ENCODE measurements at places on chromosomes 5 and 9.

DNA sequence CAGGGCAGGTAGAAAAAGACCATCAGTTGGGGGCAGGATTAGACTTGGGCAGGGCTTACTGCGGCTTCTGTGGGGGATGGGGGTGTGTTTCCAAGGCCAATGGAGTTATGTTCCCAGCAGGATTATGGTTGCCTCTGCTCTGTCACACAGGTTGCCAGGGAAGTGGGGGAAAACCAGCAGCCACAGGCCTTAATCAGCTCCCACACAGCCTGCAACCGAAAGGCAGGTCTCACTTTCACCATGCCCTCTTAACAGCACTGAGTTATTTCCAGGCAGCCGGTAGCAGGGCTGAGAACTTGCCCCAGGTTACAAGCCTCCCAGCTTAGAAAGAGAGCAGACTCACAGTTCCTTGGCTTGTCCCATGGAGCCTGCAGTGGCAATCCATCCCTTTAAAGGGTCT lies 205.5 kb downstream of the FGF10 start:
- DNase-seq, result no peak

DNA sequence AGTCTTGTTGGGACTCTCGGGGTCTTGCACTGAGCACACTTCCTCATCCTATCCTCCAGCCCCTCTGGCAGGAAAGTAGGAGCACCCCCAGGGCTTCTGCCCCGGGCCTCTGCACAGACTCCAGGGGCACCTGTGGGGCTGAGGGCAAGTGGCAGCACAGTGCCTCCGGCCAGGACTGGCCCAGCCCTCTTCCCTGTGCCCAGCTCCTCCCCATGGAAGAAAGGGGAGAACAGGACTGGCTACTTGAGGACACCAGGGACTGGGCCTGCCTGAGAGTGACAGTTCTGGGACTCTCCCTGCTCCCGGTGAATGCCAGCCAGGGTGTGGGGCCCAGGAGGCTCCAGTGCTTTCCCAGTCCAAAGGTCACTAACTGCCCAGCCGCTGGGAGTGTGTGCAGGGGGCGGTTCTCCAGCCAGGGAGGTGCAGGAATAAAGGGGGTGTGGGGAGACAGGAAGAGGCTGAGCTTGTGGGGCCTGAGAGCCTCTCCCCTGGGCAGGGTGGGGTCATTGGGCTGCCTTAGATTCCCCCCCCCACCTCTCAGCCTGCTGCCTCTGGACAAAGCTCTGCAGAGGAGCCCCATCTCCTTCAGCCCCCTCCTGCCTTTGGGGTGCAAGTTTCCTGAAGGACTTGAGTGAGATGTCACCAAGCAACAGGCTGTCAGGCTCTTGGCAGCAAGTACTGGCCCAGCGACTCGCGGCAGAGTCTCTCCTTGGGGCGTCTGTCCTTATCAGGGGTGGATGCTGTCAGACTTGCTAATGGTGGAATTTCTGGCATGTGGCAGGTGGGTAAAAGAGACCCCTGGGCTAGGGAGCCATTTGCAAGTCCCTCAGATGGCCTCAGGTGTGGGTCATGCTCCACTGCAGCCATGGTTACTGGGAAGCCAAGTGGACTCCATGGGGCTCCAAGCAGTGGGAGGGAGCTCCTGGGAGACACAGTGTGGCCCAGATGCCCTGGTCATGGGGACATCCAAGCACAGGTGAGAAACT lies 19.1 kb upstream of the JADE2 start:
- DNase-seq, result no peak

DNA sequence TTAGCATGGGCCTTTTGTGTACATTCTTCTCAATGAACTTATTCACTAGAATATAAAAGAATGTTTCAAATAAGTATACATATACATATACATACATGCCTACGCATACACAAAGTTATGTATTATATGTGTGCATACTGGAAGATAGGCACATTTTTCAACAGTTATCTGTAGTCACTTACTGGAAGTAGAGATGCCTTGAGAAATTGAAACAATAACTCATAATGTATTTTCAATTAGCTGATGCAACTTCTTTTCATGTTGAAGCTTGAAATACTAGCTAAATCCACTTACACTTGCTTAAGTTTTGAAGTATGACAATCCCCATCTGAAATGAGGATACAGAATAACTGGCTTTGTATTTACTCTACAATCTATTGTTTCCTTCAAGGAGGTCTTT lies 469.0 kb upstream of the PTGER4 start:
- DNase-seq, result no peak

DNA sequence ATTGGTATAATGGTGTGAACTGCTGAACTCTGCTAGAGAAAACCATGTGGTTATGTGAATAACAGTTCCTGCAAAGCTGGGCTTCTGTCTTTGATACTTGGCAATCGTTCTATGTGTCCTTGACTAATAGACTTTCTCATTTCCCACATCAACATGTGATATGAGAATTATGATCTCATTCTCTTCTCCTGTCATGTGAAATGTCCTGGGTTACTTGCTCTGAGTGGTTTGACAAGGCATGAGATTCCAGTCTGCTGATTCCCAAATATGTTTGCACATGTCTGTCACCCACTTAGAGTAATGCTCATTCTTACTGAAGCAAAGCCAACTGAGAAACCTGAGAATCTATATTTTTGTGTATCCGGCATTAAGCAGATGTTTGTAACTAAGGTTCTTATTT lies 141.2 kb downstream of the PARP8 start:
- no peak for DNase-seq

DNA sequence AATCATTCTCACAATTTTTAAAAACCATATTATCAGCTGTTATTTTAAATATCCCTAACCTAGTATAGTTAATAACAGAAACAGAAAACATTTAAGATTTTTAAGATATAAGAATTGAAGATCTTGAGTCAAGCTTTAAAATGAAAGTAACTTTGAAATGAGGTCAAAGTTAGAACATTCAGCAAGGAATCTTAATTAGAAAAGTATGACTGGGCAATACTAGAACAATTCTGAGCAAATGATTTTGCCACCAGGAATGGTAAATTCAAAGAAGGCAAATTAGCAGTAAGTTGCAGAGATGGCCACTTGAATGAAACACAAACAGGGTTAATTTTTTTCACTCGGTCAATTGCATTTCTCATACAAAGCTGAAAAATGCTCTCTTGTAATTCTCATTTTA lies 117.9 kb downstream of the NXNL2 start:
- DNase-seq, result no peak

- no peak for DNase-seq
These were observed 1.8 kb upstream of the JAKMIP2 start for GRCh38 chr5:147784146-147784987.

DNA sequence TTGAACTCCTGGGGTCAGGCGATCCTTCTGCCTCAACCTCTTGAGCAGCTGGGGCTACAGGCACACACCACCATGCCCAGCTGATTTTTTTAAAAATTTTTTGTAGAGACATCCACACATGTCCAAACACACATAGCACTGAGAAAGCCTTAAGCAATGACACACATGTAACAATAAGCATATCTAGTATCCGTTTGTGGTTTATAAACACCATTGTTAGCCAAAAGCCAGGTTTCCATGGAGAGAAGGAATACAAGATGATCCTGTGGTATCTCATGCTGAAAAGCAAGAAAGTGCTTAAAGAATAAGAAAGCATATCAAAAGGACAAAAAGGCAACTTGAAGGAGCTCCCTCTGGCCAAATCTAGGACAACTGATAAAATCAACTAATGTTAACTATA lies 29.7 kb upstream of the SLC1A3 start:
- DNase-seq, result no peak

- no peak for DNase-seq
These were observed 46.7 kb upstream of the CER1 start for GRCh38 chr9:14769230-14769571.

Data from NCI-H2081 treated with DMSO at 0.1 percent for 48 hours (cell line).